ENCODE measurements at places on chromosomes 4 and X.

DNA sequence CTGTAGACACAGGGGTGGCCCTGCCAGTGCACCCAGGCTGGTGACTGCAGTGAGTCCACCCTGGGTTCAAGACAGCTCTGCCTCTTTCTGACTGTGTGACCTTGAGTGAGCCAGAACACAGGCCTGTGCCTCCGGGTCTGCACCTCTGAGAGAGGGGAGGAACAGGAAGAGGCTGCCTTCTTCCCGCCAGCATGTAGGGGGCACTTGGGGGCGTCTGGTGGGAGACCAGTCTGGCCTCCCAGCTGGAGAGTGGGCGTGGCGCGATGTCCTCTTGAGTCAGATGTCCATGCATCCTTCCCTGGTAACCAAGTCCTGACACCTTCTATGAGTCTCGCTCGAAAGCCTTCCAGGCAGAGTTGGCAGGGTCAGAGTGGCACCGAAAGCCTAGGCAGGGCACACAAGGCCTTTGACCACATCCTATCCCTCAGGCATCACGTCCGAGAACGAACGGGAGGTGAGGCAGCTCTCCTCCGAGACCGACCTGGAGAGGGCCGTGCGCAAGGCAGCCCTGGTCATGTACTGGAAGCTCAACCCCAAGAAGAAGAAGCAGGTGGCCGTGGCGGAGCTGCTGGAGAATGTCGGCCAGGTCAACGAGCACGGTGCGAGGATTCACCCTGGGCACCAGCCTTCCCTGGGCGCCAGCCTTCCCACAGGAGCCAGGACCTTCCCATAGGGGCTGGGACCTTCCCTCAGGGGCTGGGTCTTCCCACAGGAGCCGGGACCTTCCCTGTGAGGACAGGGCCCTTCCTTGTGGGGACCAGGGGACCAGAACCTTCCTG, 21.3 kb downstream of the WFS1 start:
- DNase-seq: no peak

GRCh38 chr4:185468999-185469398, 2.5 kb downstream of the CCDC110 start:
- DNase-seq: no peak

- DNase-seq: no peak
These were observed 9.2 kb upstream of the FHDC1 start for GRCh38 chr4:152926959-152927358.

DNA sequence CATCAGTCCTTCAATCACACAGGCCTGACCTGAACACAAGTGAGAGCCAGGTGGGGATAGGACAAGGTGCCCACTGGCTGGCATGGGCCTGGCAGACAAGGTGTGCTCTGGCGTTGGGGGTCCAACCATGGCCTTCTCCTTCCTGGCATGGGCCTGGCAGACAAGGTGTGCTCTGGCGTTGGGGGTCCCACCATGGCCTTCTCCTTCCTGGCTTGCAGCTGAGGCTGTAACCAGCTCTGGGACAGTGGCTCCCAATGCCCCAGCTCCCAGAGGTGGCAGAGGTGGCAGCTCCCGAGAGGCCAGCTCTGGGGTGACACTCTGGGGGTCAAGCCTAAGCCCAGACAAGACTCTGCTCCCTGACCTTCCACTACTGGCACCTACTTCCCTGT, 62.6 kb downstream of the JAKMIP1 start:
- no peak for DNase-seq

GRCh38 chr4:38365748-38366310, 298.2 kb upstream of the KLF3 start:
- DNase-seq: no peak

GRCh38 chrX:107716816-107717700, 58.5 kb downstream of the TSC22D3 start:
- peak; percentile 67 for DNase-seq

GRCh38 chr4:742742-743311, 37.2 kb downstream of the PCGF3 start:
- DNase-seq: peak; percentile 53
